Amygdala (tissue), 56 donors: ENCODE measurements at places on chromosomes 16 and 17.

DNA sequence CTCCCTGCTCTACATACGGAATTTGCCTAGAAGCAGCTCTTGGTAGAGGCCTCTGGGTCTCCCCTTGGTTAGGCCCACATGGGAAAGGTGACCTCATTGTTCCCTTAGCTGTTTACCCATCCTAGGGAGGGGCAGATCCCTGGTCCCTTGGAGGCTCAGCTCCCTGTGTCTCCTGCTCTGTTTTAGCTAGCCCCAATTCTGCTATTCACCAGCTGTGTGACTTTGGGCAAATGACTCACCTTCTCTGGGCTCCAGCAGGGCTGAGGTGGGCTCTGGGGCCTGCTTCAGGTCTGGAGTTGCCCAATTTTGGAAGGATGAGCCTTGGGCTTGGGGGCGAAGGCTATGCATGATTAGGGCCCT lies 3.9 kb downstream of the ABCC3 start:
- DNase-seq: no peak

GRCh38 chr17:81440511-81441244 lies 45.4 kb downstream of the BAHCC1 start:
- DNase-seq: no peak

DNA sequence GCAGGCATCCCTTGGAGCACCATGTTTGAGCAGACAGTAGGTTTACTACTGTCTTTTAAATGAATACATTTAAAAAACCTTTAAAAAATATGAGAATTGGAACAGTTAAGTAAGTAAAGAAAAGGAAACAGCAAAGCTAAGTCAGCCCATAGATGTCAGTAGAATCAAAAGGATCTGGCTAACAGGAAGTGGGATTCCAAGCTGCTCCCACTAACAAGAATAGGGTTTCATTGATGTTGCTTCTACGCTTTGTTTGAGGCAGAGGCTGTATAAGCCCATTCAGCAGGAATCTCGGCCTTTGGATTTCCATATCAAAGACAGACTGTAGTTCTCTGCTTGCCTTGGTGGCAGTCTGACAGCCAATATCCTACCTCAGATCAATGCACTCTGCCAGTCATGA lies 122.9 kb upstream of the ELAC2 start:
- no peak for DNase-seq

DNA sequence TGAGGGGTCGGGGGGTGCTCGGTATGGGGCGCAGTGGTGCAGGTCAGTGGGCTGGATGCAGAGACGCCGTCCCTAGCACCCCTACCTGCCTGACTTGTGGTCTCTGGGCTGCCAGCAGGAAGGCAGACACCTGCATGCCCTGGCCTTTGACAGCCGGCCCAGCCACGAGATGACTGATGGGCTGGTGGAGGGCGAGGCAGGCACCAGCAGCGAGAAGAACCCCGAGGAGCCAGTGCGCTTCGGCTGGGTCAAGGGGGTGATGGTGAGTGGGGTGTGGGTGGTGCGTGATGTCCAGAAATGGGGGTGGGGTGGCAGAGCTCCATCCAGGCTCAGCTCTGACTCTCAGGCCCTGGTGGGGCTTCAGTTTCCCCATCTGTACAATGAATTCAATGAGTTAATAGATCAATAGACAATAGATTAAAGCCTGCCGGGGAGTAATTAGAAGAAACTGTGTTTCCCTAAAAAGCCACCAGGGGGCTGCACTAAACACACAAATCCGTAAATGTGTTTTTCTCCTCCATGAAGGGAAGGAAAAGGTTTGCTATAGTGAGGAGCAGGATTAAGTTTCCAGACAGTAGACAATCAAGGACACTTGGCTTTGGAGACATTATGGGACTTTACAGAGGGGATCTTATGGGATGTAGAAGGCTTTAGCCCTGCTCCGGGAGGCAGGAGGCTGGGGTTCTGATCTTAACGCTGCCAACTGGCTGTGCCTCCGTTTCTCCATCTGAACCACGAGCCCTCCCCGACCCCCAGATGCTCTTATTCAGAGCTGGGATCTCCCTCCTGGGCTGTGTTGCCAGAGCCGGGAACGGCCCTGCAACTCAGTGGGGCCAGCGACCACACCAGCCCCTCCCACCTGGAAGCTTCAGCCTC lies 2.2 kb downstream of the SLC12A3 start:
- no peak for DNase-seq
